ENCODE measurements at places on chromosomes 16 and 17.

DNA sequence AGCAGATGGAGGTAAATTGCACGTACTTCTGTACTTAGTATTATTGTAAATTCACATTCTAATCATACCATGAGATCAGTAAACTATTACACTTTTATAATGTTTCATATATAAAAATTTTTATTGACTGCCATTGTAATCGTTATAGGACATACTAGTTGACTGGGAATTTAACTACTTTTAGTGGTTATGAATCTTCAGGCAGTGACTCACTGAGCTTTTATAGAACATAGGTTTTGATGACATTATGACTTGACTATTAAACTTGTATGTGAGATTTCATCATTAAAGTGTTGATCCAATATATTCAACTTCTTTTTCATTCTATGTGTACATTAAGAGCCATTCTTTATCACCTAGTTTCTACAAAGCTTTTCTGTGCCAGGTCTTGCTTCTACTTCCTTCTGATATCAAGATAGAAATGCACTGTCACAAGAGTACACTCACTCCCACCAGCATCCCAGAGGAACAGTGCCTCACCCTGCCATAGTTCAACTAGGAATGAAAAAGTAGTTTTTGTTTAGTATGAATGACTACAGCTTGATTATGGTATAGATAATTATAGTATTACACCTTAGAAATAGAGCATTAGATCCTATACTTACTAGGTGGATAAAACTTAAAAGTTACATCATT, 142.4 kb upstream of the RBL2 start:
- no peak for DNase-seq

DNA sequence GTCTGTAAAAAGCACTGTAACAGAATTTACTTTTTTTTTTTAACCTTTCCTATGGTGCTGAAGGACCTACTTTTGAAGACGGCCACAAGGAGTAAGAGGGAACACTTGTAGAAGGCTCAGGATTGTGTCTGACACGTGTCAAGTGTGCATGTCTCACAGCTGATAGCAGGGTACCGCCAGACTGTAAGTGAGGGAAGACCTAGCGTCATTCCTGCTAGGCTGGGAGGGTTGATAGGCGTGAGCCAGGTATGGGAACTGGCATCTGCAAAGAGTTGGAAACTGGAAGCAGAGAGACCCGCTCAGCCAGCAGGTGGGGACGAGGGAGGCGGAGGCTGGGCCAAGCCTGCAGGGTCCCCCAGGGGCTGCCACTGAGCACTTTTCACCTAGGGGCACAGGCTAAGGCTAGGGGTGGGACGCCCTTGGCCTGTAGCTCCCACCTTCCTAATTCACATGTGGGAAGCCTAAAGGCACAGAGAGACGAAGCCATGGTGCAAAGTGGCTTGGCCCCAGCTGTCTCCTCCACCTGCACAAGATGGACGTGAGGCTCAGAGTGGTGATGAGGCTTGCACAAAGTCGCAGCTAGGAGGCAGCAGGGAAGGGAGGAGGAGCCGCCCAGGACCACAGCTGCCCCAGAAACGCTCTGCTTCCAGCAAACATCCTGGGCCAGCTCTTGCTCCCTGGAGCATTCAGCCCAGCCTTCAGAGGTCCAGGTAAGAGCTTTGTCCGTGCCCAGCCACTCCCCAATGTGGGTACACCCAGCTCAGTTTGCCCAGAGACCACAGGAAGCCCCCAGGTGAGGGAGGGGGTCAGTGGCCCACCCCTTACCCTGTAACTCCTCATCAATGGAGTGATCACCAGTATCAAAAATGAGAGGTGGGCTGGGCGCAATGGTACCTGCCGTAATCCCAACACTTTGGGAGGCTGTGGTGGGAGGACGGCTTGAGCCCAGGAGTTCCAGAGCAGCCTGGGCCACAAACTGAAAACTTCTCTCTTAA, 18.9 kb downstream of the VASN start:
- no peak for DNase-seq

- DNase-seq: peak; percentile 47
Observed at GRCh38 chr17:68431661-68432071, 25.6 kb downstream of the WIPI1 start.

- peak; percentile 52 for DNase-seq
Observed at GRCh38 chr16:56547120-56547948, 17.5 kb upstream of the MT4 start.

- DNase-seq: no peak
Observed at GRCh38 chr17:82615084-82616020, 32.9 kb downstream of the WDR45B start.

DNA sequence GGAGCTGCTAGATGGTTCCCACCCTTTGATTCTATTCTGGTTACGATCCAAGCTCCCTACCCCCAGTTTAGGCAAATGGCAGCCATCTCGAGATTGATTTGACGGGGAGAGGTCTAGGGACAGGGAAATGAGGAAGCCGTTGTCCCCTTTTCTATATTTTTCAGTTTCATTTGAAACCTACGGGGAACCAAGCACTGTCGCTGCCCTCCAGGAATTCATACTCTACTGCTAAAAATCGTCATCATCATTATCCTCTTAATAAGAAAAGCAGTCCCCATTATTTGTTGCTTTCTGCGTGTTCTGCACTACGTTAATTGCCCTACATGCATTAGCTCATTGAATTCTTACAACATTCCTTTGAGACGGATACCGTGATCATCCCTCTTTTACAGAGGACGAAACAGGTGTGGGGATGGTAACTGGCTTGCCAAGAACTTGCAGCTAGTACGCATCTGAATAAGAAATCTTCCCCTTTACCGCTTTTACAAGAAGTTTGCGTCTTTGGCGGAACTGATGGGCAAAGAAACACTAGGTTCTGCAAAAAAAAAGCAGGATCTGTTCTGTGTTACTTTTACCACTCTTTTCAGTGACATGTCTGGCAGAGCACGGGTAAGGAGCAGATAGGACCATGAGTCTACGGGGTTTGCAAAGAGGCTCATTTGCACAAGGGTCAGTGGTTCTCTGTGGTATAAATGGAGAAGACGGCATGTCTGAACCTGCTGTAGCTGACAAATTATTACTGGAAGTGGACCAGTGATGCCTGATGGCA, 1.1 kb downstream of the CCP110 start:
- no peak for DNase-seq

GRCh38 chr17:72696156-72696555, 396.3 kb downstream of the SLC39A11 start:
- DNase-seq: no peak

Measured in AG20443 (cell line).